ENCODE measurements at places on chromosomes 2 and 18.

DNA sequence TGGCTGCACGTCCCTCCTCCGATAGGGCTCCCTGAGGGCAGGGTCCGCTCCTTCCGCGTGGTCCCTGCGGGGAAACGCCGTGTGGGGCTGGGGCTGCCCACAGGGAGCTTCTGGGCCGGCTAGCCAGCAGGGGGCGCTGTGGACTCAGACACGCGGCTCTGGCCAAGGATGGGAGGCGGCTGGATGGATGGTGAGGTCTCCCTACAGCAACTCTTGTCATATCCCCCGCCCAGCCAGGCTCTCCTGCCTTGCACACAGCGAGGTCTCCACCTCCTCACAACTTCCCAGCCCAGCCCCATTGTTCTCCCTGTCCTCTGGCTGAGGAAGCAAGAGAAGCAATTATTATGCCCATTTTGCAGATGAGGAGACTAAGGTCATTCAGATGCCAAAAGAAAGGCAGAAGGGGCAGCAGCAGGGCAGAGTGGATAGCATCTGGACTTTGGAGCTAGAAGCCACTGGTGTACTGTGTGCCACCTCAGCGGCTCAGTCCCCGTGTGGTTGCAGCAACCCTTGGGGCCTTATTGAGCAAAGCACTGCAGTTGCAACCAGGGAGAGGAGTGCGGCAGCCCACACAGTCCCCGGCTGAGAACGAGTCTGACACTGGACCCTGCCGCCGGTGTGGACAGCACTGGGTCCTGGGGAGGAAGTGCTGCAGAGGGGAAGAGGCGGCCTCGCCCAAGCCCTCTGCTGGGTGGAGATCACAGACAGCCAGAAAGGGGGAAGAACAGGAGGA lies 99.0 kb downstream of the ZFP36L2 start:
- DNase-seq = peak; percentile 84

DNA sequence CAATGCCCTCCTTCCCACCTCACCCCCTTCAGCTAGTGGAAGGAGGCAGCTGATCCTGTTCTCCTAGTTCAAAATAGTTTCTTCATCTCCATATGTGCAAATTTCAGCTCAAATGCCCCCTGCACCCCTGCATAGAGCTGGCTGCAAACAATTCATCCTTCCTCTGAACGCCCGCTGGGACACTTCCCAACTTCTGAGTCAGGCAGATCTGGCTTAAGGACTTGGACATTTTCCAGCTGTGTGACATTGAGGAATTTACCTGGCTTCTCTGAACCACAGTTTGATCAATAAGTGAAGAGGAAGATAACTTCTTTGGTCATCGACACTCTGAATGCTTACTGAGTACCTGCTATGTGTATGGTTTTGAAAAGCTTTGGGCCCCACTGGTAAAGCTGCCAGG lies 23.5 kb downstream of the PTGR3 start:
- no peak for DNase-seq

DNA sequence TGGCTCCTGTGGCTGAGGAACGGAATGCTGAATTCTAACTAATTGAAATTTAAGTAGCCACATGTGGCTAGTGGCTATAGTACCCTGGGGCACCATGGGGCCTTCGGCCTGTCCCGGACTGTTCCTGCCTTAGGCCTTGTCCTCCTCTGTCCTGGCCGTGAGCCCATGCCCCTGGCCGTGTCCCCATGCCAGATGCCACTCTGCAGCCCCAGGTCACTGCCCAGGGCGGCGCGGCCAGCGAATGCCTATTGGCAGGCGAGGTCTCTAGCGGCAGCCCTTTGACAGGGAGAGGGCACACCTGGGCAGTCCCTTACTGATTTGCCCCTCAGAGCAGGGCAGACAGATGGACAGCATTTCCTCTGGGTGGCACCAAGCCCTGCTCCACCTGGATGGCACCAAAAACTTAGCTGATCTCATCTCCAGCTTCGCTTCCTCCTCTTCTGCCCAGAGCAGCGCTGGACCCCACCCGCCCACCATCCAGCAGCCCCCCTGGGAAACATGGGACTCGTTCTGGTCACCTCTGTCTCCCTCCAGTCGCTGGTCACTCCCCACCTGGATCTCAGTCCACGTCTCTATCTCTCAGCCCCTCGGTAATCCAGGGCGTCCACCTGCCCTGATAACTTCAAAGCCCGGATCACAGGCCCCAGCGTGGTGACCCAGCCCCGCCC lies 1.1 kb upstream of the DGKD start:
- no peak for DNase-seq

GRCh38 chr2:216665717-216666116 lies 29.6 kb downstream of the IGFBP5 start:
- no peak for DNase-seq

- no peak for DNase-seq
These were observed 120.2 kb downstream of the TSN start for GRCh38 chr2:121875585-121876185.

DNA sequence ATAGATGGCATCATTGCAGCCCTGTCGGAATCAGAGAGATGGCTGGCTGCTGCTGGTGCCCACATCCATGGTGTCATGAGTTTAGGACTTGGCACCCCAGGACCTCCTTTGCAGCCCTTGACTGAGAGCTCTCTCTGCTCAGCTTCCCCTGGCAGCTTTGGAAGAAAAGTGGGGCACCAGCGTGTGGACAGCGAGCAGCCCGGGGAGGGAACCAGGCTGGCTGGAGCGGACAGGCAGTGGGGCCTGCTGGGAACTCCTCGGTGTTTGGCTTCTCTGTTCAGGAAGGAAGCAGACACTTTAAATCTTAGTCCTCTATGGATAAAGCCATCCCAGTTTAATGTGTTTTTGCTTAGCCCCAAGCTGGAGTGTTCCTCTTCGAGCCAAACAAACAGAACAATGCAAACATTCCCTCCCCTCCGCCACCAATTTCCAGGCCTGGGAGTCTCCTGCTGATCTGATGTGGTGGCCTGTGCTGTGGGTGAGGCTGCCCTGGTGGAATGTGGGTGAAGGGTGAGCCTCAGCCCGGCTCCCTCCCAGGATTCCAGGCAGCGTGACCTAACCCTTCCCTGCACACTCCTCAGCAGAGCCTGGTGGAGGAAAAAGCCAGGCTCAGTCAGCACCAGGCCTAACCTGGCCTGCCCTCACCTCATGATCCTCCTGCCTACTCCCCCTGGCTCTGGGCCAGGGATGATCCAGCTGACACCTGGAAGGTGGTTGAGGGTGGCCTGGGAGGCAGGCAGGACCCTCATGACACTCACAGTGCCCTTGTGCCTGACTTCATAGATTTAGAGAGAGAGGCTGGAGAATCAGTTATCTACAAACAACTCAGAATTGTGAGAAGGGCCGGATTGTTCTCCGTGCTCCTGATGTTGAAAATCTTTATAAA lies 21.6 kb upstream of the ITGB6 start:
- no peak for DNase-seq

- DNase-seq = no peak
These were observed 139.5 kb downstream of the METTL4 start for GRCh38 chr18:2431806-2432205.

All from GM12865 (cell line).